Mucosa of descending colon (tissue), 3 donors: ENCODE measurements at places on chromosomes 7 and 10. TPM values are rescaled to one million over a fixed set of nuclear protein-coding genes. Genes with fewer than 3 reads are reported as not detected.
A peak's percentile ranks its signal among the peaks of the same experiment; 100 is the strongest.

DNA sequence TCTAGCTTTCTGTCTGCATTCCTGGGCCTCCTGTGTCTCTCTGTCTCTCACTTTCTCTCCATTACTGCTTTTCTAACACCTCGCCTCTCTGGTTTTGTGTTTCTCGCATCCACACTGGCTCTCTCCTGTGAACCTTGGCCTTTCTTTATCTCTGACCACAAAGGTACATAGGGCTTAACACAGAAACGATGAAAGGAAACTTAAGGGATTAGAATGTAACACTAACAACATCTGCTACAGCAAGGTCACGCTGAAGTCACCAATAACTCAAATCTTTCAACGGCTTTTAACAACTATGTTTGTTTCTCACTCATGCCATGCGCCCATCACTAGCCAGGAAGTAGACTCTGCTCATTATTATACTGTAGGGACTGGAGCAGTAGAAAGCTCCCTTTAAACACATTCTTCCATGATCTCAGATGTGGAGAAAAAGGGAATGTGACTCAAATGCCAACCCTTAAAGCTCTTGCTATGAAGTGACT, 9.3 kb upstream of the OR6V1 start:
- no peak for DNase-seq

DNA sequence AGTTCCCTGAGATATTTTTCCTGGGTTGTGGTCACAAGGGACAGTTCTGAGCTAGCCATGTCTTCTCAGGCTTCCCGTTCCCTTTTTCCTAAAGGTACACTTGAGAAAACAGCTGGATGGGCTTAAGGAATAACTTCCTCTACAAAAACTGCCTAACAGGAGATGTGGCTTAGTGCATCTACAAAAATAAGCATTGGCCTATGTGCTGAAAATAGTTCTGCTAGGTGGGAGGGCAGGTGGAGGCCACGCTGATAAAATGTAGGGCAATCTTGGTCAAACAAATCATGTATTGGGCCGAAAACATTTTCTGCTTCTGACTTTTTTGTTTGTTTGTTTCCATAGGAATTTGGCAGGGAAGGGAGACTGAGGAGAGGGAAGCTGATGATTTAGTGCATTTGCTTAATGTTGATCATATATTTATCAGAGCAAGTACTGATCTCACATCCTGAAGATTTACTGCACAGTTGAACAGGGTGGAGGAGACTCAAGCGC, 409.4 kb upstream of the FZD8 start:
- DNase-seq: no peak

- no peak for DNase-seq
These were observed 51.1 kb downstream of the ASB13 start for GRCh38 chr10:5615316-5615715.

DNA sequence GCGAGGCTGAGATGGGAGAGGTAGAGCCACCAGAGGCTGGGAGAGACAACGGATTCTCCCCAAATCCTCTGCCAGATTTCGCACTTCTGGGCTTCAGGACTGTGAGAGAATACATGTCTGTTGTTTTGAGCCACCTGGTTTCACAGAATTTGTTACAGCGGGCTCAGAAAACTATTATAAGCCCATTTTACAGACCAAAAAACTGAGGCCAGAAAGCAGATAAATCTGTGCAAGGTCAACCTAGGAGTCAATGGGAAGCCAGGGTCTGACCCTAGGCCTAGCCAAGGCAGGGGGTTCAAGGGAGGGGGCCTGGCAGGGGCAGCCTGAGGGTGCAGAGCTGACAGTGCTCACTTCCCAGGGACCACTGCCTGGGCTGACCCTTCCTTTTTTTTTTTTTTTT, 8.7 kb downstream of the MYL10 start:
- no peak for DNase-seq

GRCh38 chr7:85669225-85669624, 482.4 kb upstream of the SEMA3D start:
- DNase-seq: no peak

GRCh38 chr7:32275216-32276009, 205.2 kb upstream of the PDE1C start:
- no peak for DNase-seq

GRCh38 chr10:130968964-130969363, 342.6 kb downstream of the TCERG1L start:
- no peak for DNase-seq

DNA sequence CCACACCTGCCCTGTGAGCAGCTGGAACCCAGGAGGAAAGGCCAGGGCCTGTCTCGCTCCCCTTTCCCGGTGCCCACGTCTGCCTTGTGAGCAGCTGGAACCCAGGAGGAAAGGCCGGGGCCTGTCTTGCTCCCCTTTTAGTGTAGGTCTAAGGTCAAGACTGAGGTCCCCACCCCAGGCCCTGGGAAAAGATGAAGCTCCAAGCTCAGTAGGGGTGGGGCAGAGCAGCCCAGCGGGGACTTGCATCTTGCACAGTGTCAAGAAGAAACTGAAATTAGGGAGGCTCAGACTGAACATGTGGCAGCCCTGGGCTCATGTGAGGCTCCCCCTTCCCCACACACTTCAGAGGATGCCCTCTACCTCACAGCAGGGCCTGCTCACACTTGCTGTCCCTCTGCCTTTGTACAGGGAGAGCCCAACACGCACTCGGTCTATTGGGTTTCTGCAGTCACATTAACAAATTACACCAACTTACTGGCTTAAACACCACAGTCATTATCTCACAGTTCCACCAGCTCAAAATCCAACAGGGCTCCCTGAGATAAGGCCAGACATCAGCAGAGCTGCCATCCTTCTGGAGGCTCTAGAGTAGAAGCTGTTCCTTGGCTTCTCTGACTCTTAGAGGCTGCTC, 12.4 kb downstream of the POLL start:
- no peak for DNase-seq

GRCh38 chr10:111142092-111142768, 65.4 kb downstream of the ADRA2A start:
- no peak for DNase-seq

GRCh38 chr10:12484002-12484918, 134.9 kb downstream of the CAMK1D start:
- DNase-seq: peak; percentile 82

- no peak for DNase-seq
These were observed 314.4 kb upstream of the MKI67 start for GRCh38 chr10:128440513-128441160.

DNA sequence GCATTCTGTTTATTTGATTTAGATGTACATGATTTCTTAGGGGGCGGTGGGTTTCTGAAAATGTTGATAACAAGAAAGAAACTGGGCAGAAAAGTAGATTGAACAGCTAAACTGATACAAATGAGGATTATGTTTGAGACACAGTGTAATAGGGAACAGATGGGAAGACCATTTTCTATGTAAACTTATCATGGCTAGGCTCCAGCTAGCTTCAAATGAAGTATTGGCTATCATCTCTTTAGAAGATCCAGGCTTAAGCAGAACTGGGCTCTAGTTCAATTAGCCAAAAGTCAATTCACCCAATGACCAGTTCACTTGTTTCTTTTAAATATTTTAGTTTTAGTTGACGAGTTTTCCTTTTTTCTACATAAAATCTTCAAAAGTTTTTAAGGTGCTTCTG, 639.5 kb downstream of the ANKRD7 start:
- DNase-seq: no peak

DNA sequence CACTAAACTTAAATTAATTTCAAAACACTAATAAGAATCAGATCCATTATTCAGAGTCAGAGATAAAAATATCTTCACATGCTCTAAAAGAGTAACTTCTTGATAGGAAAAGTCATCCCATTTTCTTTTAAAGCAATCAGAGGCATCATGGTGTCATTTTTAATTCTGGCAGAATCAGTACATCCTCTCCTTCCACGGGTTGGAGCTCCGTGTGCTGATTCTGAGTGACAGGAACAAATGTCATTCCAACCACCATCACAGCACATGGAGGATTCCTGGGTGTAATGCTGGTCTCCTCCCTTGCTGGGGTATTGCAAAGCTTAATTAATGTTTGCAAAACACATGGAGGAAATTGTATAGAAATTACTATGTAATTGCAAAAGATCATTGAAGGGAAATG, 114.5 kb upstream of the IMMP2L start:
- DNase-seq: no peak

- DNase-seq: no peak
These were observed 349.4 kb downstream of the EXOC4 start for GRCh38 chr7:133602291-133602690.

DNA sequence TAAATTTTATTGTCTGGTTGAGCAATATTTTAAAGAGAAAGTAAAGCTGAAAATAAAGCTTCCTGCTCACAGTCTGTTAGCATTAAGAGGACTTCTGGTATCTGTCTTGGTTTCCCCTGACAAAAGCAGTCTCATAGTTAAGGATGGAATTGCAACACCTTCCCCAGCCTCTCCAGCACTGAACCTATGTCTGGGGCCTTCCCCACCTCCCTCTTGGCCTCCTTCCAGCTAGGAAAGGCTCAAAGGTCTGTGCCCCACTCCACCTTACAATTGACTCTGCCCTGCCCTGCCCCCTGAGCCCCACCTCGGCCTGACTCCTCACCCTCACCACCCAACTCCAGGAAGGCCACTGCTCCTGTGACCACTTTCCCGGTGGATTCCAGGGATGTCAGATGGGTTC, 33.2 kb downstream of the COL17A1 start:
- peak; percentile 86 for DNase-seq

DNA sequence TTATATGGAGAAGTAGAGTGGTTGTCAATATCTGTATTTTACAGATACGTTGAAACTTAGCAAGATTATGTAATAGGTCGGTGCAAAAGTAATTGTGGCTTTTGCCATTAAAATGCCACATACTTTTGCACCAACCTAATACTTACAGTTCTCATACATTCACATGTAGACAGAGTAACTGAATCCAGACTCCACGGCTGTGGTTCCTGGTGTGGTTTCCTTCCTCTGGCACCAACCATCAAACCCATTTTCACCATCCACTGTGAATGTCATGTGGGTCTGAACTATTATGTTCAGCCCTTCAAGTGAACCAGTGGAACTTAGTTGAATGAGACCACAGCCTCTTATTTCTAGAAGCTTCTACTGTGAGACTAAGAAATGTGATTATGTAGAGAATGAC, 31.5 kb upstream of the SLIT1 start:
- no peak for DNase-seq

DNA sequence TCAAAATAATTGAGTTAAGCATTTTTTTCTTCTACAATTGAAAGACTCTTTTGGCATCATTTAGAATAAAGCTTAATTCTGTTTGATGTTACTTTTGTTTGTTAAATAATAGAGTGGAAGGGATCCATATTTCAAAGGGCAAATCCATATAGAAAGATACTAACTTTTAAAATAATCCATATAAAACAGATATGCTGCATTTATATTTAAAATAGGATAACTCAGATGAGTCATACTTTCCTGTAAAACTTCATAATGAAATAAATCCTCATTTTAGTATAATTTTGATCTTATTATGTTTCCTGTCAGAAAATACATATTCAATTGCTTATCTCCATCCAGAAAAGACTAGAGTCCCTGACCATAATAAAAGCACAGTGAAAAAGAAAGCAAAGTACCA, 323.6 kb downstream of the PCLO start:
- no peak for DNase-seq

DNA sequence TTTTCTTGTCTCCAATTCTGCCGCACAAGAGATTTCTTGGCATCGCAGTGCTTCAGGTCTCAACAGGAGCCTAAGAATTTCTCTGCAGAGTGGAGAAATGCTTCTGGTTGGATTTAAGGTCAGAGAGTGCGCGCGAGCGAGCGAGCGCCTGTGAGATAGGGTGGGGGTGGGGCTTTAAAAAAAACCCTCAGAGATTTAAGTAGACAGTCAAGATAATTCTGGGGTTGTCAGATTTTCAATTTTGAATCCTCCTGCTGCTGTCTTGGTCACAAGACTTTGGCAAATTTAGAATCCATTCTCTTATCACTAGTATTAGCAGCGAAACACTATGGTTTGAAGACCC, 49.7 kb downstream of the CPEB3 start:
- DNase-seq: peak; percentile 52

DNA sequence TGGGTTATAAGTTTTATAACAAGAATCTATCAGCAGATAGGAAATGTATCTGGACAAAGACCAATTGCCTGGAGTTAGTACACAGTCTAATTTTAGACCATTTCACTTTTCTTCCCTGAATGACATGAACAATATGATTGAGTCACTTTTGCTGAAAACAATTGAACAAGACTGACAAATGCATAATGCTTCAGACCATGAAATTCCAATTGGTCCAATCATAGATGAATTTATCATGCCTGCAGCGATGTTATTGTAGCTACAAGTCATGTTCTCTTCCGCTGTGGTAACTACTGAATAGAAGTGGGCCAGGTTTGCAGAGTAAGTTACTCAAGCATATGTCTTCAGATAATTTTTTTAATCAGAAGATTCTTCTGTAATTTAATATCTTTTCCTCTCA, 73.4 kb downstream of the VSTM2A start:
- DNase-seq: no peak

GRCh38 chr7:88540012-88540411, 219.5 kb upstream of the ZNF804B start:
- DNase-seq: no peak

- DNase-seq: no peak
These were observed 21.2 kb downstream of the PDE1C start for GRCh38 chr7:32048970-32049491.

- DNase-seq: no peak
These were observed 61.1 kb downstream of the GRID1 start for GRCh38 chr10:86305521-86305920.

DNA sequence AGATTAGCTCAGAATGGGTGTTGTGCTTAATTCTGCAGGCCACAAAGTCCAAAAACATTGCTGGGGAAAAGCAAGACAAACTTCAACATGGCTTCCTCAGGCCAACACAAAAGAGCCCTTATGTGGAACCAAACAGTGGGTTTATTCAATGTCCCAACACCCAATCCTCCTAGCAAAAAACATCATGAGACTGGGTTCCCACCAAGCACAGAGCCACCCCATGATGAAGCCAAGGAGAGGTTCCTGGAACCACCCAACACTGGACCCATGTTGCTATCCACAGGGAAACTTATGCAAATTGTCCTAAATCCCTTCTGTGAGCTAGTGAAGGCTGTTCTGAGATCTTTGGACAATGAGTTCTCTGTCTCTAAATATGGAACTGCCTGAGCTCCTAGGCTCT, 24.0 kb downstream of the SLC25A13 start:
- DNase-seq: no peak

- DNase-seq: no peak
These were observed 73.2 kb upstream of the SHH start for GRCh38 chr7:155885167-155886155.

Gene MKX
- total RNA-seq: 4.2 TPM

Gene HIP1
- total RNA-seq: 6.7 TPM

Gene SPDYE9
- total RNA-seq: not detected

Gene CALCR
- total RNA-seq: not detected

Gene STAG3
- 2.4 TPM for total RNA-seq

Gene NEBL
- 22.0 TPM for total RNA-seq
